Prostate gland (tissue), 2 donors: ENCODE measurements at places on chromosomes 2 and 18. TPM values are rescaled to one million over a fixed set of nuclear protein-coding genes. Genes with fewer than 3 reads are reported as not detected.

- no peak for DNase-seq
These were observed 40.2 kb upstream of the TGIF1 start for GRCh38 chr18:3409811-3410210.

DNA sequence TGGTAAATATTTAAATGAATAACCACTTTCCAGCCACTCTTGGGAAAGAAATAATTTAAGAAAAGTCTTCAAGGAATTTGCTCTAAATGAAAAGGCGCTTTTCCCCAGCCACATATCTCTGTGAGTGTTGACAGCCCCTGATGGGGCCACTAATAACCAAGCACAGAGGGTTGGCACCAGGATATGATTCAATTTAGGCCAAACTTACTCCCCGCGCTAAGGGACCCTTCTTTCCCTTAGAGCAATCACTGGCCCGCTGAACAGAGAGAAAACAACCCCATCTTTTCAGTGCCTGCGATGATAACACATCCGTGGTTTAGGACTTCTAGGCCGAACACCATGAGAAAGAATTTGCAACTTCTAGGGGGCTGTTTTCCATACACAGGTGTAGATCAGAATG lies 310.8 kb downstream of the EIPR1 start:
- DNase-seq, result no peak

The ACTR1B gene
- total RNA-seq, result 102 TPM

The CYP27A1 gene
- 98.3 TPM for total RNA-seq

- no peak for DNase-seq
These were observed 59.5 kb upstream of the YWHAQ start for GRCh38 chr2:9690252-9690651.

- DNase-seq, result no peak
These were observed 231.7 kb downstream of the MTX2 start for GRCh38 chr2:176500901-176501300.

DNA sequence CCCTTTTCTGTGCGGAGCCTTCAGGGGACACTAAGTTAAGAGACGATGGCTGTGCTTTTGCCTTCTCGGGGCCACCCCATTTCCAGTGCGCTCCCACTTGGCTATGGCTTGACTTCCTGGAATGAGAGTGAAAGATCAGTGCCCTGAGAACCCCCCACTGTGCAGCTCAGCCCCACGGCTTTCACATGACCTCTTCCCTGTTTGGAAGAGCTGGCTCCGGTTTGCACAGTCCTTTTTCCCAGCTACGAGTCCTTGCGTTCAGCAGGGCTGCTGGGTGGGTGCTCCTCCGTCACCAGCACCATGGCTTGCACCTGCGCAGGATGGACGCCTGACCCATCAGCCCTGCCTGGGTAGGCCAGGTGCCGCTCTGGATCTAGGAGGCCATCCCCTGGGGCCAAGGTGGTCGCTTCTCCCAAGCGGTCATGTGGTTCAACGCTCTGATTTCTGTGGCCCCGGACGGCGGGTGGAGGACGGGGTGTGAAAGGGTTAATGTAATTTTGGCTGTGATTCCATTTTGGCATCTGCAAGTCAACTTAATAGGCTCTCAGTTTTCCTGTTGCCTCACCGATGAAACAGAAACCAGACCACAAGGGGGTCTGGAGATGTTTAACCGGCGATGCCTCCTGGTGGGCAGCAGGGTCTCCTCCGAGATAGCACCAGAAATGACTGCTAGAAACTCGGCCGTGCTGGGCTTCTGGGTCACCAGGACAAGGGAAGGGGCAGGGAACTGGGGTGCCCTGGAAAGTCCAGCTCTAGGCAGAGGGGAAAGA lies 113.1 kb upstream of the HAAO start:
- DNase-seq, result no peak

The SMARCAL1 gene
- total RNA-seq, result 15.3 TPM

GRCh38 chr2:209424199-209424701 lies 403 bp downstream of the MAP2 start:
- DNase-seq, result peak; percentile 40

DNA sequence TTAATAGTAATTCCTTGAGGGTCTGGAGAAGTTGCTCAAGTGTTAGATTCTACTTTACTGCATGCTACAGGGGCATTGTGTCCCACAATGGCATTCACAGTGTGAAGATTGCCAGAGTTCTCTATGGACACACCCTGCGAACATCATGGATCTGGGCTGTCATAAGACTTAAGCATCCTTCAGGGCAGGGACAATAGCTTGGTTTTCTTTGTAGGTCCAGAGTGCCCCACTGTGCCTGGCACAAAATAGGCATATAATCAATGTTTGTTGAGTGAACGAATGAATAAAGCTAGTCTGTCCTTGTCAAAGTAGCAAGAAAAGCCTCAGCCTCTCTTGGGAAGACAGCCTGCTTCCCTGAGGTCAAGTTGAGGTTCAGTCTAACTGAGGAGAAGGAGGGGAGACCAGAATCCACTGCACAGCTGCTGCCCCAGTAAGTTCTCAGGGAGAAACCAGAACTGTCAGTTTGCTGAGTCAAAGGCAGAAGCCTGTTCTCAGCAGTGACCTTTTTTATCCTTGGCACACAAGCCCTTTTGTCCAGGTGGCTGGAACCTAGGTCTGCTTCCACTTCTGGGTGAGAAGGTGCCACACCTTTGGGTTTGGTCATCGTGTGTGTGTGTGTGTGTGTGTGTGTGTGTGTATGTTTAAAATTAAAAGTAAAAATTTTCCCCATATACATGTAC lies 15.0 kb downstream of the INPP4A start:
- no peak for DNase-seq

The ZBTB7C gene
- 14.7 TPM for total RNA-seq

The SERPINB11 gene
- total RNA-seq, result 37.8 TPM

DNA sequence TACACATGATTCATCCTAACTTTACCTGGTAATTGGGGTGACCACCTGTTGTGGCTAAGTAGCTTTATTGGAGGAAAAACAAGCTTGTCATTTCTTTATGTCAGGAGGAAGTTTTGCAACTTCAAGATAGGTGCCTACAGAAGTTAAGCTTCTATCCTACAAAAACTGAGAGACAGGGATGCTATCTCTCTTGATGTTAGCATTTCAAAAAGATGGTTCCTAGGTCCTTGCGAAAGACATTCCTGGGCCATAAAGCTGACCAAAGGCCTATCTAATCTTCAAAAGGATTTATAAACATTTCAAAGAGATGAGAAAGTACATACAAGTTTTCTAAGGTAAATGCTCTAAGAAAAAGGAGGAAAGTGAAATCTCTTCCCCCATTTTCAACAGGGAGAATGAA lies 61.0 kb downstream of the PTH2R start:
- no peak for DNase-seq

The FER1L5 gene
- total RNA-seq, result 0.59 TPM

GRCh38 chr18:58862851-58863538 lies 1.7 kb upstream of the ZNF532 start:
- no peak for DNase-seq

The WDR43 gene
- 36.9 TPM for total RNA-seq

- no peak for DNase-seq
These were observed 88.7 kb downstream of the ASB1 start for GRCh38 chr2:238515377-238515776.

The TMEM127 gene
- total RNA-seq, result 40.4 TPM

The ARHGEF4 gene
- 9.6 TPM for total RNA-seq

DNA sequence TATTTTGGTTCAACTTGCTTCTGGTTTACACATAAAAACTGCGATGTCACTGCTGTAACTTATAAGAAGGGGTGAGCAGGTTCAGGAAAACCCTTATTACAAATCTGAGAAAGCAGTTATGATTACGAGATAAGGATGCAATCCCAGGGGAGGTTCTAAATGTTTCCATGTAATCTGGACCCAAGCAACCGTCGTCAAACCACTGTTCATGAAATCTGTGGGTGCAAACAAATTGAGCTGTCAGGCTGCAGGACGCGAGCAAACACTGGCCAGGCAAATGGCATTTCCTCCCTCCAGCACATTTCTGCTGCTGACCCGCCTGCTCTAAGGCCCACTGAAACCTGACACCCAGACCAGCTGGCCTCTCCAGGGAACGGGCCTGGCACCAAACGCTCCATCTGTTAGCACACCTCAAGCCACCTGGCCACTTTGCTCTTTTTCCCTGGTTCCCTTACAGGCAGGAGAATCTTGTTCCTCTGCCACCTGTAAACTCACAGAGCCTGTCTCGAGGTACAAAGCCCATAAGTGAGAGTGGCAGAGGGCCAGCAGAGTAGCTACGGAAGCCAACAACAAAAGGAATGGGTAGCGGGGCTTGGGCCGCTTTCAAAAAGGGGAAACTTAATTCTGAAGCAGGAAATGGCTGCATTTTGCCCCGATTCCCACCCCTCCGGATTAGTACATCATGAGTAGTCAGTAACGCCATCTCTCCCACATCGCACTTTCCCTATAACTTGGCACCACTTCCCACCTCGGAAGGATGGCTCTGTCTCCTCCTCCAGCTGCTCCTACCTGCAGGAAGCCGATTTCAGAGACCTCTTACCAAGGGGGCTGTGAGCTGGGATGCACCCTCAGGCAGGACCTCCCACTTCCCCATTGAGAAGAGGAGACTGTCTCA lies 26.5 kb downstream of the CRACDL start:
- peak; percentile 79 for DNase-seq

The FBXO15 gene
- total RNA-seq, result 4.2 TPM

DNA sequence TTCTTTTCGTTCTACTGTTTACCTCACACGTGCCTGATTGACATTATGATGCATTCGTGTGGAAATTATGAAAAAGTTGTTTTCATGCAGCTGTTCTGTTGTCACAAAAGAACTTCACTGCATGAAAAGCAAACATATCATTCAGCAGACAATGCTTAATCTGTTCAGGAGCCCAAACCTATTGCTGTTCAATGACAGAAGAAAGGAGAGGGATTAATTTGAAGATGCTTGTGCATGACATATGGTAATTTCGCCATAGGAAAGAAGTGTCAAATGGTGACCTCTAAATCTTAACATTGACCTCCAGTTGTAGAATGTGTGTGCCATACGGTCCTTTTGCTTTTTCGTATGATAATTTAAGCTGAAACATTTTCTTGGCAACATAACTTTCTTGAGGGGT lies 124.5 kb downstream of the WDR7 start:
- DNase-seq, result no peak

DNA sequence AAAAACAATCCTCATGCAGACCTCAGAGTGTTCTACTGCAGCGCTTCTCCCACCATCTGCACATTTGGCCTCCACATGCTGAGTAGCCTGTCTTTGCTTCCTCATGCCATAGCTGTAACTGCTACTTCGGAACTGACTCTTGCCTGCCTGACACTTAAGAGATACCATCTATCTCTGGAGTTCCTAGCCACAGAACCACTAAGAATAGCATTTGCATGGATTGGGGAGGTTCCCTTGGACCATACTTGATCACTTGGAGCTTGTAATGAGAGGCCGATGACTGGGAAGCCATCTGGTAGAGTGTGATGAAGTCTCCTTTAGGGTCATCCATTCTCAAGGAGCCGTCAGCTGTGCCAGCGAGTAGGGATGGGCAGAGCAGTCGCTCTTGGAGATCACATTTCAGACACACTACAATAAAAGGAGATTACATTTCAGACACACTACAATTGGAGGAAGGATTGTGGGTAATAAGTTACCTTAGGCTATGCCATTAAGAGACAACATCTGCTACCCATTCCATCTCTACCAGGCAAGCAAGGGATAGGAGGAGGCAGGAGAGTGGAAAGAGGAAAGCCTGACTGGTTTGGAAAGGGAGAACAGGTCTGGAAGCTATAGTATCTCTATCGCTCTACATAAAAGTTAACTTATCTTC lies 21.8 kb downstream of the DOK1 start:
- no peak for DNase-seq

DNA sequence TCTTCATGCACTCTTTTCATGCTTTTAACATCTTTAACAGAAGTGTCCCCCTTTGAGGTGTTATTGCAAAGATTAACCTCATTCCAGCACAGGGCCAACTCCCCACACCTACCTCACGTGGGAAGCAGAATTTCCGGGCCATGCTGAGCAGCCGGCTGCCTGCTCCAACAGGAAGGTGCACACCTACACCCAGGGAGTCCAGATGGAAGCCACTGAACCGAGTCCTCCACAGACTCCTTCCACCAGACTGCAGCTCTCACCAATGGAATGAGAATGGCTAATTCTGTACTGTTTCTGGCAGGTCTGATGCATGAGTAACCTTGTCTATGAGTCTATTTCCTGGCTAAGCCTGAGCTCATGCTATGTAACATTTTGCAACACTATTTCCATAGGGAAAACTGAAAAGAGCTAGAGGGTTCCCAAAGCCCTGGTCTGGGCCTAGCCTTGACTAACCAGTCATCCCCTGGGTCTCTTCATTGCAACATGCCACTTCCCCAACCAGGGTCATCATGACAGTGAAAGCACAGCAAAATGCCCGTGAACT lies 11.0 kb downstream of the ERFE start:
- no peak for DNase-seq

DNA sequence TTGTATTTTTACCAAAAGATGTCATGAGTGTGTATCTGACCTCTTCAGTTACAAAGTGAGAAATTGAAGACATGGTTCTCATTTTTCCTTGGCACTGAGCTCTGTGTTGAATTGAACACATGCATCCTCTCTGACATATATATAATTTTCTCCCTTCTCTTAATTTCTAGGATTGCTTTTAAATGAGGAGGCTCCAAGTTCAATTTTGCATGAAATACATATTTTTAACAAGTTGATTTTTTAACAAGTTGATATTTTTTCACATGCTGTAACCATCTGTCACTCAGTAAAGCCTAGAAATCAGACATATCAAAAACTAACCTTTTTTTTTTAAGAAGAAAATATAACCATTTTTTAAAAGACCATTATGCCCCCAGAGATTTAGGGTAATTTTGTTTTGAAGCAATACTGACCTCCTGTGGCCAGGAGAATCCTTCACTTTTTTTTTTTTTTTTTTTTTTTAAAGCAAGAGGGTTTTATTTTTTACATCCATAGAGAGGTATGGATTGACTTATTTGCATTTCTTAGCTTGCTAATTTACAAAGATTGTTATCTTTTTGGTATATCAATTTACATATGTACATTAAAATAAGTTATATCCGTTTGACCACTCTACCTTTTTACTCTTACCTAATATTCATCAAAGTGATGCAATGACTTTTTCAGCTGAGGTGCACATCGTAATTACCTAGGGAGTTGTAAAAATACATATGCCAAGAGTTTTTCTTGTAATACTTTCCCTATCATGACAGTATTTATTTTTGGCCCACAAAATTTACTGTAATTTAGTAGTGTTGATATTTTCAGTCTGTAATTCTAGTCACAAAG lies 161.8 kb downstream of the SOCS6 start:
- no peak for DNase-seq

- peak; percentile 93 for DNase-seq
These were observed 2.4 kb upstream of the FOSL2 start for GRCh38 chr2:28390241-28390745.

DNA sequence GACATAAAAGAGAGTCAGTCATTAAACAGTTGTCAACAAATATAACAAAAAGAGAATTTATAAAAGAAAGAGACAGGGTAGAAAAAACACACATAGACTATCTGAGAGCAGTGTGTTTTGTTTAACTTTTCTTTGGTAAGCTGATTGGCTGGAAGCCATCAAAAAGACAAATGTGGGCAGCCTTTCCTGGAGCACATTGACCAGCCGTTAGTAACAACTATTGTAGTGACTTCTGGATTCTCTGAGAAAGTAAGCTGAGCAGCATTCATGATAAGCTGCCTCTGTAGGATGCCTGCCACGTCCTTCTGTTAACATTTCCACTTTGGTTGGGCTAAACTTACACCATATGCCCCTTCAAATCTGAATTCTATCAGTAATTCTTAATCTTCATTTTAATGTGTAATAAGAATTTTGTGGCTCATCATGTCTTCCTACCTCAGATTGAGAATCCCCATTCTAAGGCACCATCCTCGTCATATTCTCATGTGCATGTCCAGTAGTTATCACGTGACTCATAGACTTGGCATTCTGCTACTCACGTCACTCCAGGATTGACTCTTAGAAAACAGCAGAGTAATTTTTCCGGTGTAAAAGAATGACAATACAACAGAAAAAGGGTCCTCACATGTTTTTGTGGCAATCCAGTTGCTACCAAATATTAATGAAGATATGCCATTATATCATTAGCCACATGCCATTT lies 43.4 kb upstream of the DNAJC10 start:
- DNase-seq, result no peak
